Activated naive CD4-positive, alpha-beta T cell treated with anti-CD3 and anti-CD28 coated beads, Interleukin-2, amount 50 U/mL, for 72 hours (primary cell): ENCODE measurements at places on chromosomes 6 and 20. TPM values are rescaled to one million over a fixed set of nuclear protein-coding genes. Genes with fewer than 3 reads are reported as not detected.

SIRPB1 gene
- 1.9 TPM for total RNA-seq

GRCh38 chr20:55746723-55747122, 258.6 kb downstream of the CBLN4 start:
- DNase-seq = no peak

INSM1 gene
- 0.41 TPM for total RNA-seq

GRCh38 chr6:39314273-39314795, at the start of gene KCNK17:
Gene KCNK17, minus strand, starts transcription at chr6:39314419. Its CDS starts 99 bp downstream, at chr6:39314320.
- DNase-seq = no peak

- DNase-seq = no peak
Observed at GRCh38 chr6:168099201-168100010, 20.4 kb upstream of the FRMD1 start.

- DNase-seq = no peak
Observed at GRCh38 chr6:25266456-25267100, 12.6 kb upstream of the CARMIL1 start.

- no peak for DNase-seq
Observed at GRCh38 chr6:155147958-155148663, 115.7 kb upstream of the CLDN20 start.

DNA sequence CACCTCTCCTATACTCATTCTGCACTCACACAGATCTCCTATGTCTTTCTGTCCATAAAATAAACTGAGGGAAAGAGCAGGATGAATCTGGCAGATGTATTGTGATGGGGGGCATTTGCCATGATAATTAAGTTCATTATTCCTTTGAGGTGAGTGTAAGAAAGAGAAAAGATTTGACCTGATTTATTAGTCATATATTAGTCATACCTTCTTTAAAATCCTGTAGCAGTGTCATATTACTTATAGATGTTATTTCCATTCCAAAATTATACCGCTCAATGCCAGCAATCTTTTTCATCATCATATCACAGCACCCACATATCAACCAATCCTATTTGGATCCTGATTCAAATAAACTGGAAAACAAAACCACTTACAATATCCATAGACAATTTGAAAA, 733.3 kb upstream of the SLC35B3 start:
- no peak for DNase-seq

- DNase-seq = no peak
Observed at GRCh38 chr6:68973066-68973465, 338.0 kb downstream of the ADGRB3 start.

DNA sequence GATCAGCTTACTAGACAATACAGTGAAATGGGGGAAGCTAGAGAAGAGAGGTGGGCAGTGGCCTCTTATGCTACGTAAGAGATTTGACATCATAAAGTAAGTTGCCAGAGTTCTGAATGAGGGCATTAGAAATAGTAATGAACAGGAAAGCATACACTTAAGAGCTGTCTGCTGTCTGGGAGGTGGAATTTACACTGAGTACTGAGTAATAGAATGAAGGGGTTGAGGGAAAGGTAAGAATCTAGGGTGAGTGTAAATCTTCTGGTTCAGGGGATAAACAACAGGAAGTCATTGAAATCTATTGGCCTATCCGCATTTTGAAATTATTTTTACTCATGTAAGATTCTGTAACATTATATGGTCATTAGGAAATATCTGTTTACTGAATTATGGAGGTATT, 35.8 kb downstream of the HLA-DMB start:
- DNase-seq = no peak

DNA sequence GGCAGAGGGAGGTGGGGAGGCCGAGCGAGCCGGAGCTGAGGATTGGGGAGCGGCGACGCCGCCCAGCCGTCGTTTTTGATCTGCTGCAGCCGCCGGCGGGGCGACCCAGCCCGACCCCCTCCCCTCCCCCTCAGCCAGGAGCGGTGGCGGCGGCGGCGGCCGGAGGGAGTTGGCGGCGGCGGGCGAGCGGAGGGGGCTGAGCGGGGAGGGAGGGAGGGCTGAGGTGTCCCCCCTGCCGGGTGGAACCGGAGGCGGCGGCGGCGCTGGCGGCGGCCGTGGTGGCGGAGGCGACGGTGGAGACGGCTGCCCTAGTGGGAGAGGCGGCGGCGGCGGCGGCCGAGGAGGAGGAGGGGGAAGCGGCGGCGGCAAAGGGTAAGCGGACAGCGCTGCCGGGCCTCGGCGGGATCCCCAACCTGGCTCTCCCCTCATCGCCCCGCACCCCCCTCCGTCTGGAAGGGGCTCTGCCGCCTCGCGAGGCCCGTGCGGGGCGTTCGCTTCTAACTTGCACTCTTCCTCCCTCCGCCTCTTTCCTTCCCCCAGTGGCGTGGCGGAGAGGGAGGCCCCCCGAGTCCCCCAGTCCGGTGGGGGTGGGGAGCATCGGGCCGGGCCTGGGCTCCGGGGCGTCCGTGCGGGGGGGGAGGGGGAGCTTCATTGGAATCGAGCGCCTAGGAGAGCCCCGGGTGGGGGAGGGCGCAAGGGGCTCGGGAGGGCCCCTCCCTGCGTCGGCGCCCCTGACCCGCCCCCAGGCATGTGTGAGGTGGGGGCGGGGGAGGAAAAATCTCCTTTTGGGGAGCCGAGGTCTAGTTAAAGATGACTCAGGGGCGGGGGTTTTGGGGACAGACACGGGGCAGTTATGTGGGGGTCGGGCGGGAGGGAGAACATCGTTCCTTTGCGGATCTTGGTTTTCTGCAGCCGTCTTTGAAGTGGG, at the start of gene TAB2:
TSS of gene TAB2 (plus strand) at position 69 of the 928 bp plus-strand sequence. CDS start 52,286 bp downstream, outside the sequence.
- DNase-seq = peak; percentile 71
